Activated CD4-positive, alpha-beta T cell treated with anti-CD3 and anti-CD28 coated beads, Interleukin-2, Interleukin-6, amounts not matched to agents 100 ng/mL and 50 ng/mL, durations not matched to agents 16 hours and 8 hours (primary cell): ENCODE measurements at places on chromosomes 12 and 14.

DNA sequence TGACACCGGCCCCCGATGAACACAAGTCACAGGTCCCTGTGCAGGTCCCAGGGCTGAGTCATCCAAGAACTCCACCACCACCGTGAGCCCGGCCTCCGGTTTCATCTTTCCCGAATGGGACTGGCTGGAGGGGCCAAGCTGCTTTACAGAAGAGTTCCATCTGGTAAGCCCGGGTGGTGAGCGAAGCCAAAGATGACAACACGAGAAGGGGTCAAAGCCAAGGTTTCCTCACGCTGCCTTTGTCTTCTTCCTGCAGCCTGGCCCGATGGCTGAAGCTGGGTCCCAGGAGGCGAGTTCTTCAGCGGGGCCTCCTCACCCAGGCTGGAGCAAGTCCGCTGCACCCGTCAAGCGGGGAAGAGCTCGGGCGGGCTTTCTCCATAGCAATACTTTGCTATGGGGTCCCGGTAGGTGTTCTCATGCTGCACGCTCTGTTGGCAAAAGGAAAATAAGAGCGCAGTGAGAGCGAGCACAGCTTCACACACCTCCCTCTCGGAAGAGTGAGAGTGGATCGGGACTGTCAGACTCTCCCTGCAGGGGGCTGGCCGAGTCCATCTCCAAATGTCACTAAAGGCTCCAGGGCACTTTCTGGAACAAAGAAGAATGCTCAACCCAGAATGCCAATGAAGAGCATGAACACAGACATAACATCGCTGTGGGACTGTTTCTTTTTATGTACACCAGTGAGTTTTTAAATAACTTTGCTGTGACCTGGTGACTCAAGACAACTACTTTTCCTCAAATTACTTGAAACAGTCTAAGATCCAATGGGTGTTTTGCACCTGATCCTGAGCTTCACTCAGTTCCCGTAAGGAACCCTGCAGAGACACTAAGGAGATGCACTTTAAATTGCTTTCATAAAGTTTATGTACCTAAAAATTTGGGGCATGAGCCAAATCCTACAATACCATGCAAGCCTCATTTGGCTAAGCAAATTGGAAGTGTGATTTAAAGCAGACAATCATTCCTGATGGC, 20.1 kb downstream of the SPRING1 start:
- DNase-seq: no peak

- no peak for DNase-seq
Measured at GRCh38 chr12:95909871-95910270, 32.5 kb downstream of the CCDC38 start.

DNA sequence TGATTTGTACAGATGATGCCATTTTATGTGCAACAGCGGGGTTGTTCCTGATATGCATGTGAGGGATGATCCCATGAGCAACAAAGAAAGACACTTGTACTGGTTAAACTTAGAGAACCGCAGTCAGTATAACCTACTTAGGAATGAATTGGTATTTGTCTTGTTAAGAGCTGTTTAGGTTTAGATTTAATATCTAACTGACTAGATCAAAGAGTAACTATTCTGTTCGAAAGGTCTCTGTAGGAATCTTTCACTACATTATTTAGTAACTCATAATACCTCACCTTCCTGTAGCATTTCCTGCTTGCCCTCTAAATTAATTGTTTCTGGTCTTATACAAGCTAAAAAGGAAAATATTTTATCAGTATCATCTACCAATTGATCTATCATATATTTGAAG, 350.4 kb downstream of the TRHDE start:
- DNase-seq: no peak

GRCh38 chr12:90984114-90984513, 20.7 kb downstream of the EPYC start:
- no peak for DNase-seq

GRCh38 chr14:72855913-72856312, 38.0 kb downstream of the DPF3 start:
- no peak for DNase-seq

GRCh38 chr14:93744876-93745275, 43.4 kb downstream of the PRIMA1 start:
- no peak for DNase-seq

GRCh38 chr12:4140581-4141301, 132.8 kb upstream of the CCND2 start:
- DNase-seq: no peak

DNA sequence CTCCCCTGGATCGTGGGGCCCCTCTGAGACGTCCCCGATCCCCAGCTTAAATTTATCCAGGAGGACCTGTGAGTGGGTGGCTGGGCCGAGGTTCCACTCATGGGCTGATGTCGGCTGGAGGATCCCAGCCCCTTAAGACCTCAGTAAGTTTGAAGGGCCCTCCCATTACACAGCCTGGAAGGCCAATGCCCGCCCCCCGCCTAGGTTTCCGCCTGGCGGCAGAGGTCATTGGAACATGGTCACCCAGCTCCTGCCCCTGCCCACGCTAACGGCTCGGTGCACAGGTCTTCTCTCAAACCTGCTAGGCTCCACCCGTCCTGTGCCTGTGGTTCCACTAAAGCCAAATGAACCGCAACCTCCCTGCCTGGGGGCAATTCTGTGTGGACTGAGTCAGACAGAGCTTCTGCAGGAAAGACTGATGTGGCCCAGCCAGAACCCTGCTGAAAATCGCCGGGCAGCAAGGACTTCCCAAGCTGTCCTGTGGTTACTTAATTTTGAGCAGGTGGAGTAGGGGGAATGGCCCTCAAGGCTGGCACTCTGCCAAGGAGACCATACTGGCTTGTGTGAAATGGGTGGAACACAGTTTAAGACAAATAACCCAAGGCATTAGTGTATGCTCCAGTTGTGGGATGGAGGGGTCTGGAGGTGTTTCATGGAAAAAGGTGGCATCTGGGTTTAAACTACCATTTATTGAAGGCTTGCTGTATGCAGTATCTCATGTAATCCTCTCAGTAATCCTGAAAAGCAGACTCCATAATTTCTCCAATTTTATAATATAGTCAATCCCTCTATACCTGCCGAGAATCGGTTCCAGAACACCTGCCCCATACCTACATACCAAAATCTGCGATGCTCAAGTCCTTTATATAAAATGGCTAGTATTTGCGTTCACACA, 903 bp upstream of the NT5DC3 start:
- peak; percentile 57 for DNase-seq

DNA sequence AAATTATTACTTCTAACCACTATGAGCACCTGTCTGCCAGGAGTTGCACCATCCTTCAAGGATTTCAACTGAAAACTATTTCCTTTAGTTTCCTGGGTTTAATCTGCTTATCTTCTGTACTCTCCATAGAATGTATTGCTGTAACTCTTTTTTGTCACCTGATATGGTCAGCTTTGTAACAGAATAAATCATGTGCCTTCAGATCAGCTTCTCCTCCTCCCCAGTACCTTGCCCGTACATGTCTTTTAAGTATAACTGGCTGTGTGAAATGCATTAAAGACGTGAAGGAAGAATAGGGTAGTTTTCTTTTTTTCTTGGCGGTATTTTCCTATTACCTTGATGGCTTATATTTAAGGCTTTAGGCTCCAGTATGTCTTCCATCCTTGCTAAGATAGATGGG, 200.3 kb upstream of the NAV3 start:
- no peak for DNase-seq

- DNase-seq: no peak
Measured at GRCh38 chr14:103762036-103762435, 46.4 kb downstream of the ZFYVE21 start.

GRCh38 chr14:79438696-79439342, 772.5 kb downstream of the DIO2 start:
- DNase-seq: no peak

DNA sequence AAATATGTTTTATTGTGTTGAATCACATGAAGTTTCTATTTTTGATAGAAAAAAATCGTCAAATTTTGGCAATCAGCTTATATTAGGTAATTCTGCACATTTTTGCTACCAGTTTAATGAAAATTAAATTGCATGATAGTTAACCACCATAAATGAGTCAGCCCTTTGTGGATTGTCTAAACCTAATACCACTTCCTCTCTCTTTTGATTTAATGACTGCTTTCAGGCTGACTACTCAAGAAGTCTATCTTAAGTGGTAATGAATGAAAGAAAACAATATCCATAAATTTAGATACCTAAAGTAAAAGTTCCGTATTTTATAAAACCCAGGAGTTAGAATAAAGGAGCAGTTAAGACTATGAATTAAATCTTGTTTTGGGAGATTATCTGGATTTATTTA, 450.5 kb downstream of the TMEM117 start:
- DNase-seq: peak; percentile 16

DNA sequence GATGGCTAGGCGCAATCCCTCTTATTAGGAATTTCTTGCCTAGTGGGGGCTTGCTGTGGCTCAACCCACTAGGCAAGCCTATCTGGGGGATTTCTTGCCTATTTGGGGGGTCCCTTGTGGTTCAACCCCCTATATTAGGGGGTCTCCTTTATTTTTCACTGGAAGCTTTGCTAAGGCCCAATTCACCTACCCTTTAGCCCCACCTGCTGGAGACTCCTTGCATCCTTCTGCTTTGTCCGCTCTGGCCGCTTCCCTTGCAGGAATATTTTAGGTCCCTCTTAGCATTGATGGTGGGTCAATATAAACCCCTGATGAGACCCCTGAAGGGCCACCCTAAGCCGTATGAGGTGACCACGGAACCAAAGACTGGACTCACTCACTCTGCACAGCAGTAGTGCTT, 1552.1 kb downstream of the AACS start:
- DNase-seq: peak; percentile 12

DNA sequence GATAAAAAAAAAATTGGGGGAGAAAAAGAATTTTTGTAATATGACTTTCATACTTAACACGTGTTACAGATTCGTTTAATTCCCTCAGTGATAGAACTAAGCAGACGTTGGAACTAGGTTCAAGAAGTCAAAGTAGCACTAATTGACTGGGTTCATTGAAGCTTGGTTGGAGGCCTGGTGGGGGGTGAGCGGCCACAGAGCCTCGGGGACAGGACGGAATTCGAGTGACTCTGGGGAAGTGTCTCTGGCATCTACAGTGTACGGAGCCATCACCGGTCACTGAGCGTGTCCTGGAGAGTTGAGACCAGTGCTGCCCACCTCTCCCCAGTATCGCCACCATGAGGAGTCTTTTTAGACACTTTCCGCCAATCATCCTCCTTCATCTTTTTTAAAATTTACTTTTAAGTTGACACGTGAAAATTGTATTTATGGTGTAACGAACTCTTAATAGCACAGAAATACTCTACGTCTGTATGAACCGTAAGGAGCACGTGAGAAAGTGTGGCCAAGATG, 1.3 kb downstream of the ZFYVE21 start:
- no peak for DNase-seq

DNA sequence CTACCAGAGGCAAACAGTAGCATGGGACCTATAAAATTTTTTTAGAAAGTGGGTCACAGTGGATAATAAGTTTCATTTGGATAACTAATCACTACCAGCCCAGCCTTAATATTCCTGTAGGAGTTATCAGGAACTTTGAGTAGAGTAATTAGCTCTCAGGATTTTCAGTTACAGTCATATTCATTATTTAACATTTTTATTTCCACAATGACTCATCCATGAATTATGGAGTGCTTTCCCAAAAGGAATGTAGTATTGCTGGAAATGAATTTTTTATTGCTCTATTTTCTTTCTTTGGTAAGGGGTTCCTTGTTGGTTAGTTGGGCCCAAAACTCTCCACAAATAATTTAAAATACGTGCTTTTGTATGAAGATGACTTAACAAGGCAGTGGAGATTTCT, 53.7 kb downstream of the ERC1 start:
- no peak for DNase-seq

DNA sequence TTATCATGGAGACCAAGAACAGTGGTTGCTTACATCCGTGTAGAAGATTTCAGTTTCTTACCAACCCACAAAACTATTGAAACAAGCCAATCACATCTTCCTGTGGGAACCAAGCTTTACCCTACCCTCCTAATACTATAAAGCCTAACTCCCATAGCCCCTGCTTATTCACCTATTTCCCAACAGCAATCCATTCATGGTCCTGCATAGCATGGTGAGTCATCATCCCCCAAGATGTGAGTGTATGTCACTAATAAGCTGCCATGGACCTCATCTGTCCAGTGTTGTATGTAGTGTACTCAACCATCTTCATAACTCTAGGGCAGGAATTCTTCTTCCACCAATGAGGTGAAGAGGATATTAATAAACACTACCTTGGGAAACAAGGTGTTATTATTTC, 1620.4 kb upstream of the FLRT2 start:
- DNase-seq: no peak

GRCh38 chr12:12540261-12541013, 22.2 kb downstream of the DUSP16 start:
- DNase-seq: no peak

GRCh38 chr14:58665773-58666500, 28.2 kb downstream of the DACT1 start:
- no peak for DNase-seq

GRCh38 chr12:110865521-110865920, 18.7 kb downstream of the CCDC63 start:
- no peak for DNase-seq

- no peak for DNase-seq
Measured at GRCh38 chr14:95440951-95441350, 75.5 kb downstream of the SYNE3 start.

DNA sequence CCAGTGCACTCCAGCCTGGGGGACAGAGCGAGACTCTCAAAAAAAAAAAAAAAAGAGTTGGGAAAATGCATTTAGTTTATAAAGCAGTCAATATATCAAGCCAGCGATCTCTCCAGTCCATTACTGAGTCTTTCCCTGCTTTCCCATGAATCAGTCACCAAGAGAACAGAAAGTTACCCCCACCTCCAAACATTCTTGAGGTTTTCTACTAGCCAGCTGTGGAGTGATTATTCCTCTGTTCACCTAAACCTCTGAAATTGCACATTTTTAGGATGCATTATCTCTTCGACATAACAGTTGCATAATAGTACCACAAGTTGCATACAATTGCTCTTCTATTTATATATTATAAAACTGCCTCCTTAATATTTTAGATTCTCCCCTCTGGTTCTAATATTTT, 134.8 kb upstream of the DIO3 start:
- no peak for DNase-seq

DNA sequence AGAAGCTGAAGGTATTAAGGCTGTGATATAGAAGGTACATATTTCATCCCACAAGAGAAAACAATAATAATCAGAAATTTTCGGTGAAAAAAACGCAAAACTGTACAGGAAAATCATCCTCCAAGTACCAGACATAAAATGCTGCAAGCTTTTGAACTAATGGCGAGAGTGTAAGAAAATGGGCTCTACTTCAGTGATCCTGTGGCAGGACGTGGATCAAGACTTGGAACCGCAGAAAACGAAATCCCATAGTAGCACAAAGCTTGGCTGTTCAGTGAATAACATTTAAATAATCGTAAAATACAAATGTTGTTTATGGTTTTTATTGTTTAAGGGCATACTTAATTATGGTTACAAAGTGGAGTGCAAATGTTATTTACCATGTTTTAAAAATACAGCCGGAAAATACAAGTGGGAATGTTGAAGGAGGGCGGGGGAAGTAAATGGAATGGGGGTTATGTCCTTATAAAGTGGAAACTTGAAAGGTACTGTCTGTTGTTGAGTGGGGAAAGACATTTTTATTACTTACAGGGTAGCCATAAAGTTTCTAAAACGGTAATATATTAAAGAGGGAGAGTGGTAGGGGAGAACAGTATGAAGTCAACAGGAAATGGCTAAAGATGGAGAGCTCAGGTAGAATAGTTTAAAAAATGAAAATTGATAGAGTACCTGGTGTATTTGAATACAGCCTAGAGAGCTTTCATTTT, 1.1 kb downstream of the SMIM10L1 start:
- DNase-seq: no peak

GRCh38 chr12:124490584-124491305, 76.7 kb downstream of the NCOR2 start:
- DNase-seq: no peak

GRCh38 chr14:65012353-65012752, 25.7 kb downstream of the FNTB start:
- no peak for DNase-seq

- no peak for DNase-seq
Measured at GRCh38 chr12:50780013-50780412, 16.1 kb downstream of the ATF1 start.
